Activated CD4-positive, alpha-beta T cell treated with anti-CD3 and anti-CD28 coated beads, Interleukin-2, Interleukin-4, amounts not matched to agents 100 ng/mL and 50 ng/mL, durations not matched to agents 16 hours and 8 hours (primary cell): ENCODE measurements at places on chromosomes 7 and 10.

DNA sequence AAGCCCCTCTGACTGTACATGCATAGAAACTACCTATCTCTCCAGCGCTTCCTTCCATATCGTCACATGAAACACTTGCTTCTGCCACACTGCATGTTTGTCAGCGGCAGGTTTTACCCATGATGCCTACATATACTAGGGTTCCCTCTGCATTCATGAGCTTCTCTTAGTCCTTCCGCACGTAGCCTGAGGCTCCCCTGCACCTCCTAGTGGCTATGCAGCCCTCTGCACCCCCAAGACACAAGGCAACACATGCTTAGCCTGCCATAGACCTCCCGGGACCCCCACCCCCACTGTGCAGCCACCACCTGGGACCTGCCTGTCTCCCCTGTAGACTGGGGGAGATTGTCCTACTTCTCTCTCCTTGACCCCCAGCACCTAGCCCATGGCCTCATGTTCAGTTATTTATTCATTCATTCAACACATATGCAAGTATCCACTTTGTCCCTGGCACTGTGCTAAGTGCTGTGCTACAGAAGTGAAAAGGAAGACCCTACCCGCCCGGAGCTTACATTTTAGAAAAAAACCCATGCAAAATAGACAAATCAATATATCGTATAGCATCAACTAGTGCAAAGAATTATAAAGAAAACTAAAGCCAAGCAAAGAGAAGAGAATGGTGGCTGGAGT, 23.5 kb downstream of the TMEM273 start:
- peak; percentile 56 for DNase-seq

DNA sequence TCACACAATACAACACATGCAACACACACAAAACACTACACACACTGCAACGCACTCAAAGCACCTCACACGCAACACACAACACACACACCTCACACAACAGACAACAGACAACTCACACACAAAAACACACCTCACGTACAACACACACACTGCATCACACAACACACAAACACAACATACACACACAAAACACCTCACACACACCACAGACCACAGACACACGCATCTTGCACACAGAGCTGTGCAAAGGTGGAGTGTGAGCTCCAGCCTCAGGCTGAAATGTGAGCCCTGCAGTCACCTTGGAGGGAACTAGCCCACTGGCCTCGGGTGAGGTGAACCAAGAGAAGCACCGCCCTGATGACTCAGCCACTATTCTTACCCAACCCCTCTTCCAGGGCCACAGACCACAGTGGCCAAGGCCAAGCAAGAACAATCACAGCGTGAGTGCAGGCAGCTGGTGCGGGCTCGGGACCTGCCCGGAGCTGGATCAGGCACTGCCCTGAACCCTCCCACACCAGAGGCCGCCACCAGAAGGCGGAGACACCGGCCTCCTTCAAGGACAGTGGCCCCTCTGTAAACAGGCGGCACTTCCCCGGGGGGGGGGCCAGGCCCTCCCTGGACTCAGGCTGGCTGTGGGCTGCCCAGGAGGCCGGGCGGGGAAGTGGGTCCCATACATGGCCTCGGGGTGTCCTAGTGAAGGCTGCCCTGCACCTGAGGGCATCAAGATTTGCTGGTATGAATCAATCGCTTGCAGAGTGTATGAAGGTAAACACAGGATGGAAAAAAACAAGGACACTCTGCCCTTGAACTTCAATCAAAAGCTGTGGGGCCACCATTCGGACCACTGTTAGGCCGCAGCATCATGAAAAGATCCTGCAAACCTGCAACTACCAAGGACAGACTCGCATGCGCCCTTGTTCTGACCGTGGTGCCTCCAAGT, 106.7 kb downstream of the TNS3 start:
- peak; percentile 4 for DNase-seq

DNA sequence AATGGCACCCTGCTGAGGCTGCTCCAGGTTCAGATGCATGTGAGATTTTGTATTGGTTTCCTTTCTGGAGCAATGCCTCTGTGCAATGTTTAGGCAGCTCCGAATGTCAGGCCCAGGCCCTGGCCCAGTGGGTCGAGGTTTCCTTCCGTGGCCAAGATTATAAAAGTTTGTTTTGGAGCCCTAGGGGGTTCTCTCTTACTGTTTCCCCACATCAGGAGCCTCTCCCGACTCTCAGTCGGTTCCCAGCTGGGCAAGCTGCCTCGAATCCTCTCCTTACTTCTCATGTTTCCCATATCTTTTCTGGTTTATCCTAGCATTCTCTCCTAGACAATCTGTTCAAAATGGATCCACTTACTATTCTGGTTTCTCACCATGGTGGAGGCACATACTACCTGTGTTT, 11.0 kb downstream of the TMEM140 start:
- DNase-seq, result no peak

DNA sequence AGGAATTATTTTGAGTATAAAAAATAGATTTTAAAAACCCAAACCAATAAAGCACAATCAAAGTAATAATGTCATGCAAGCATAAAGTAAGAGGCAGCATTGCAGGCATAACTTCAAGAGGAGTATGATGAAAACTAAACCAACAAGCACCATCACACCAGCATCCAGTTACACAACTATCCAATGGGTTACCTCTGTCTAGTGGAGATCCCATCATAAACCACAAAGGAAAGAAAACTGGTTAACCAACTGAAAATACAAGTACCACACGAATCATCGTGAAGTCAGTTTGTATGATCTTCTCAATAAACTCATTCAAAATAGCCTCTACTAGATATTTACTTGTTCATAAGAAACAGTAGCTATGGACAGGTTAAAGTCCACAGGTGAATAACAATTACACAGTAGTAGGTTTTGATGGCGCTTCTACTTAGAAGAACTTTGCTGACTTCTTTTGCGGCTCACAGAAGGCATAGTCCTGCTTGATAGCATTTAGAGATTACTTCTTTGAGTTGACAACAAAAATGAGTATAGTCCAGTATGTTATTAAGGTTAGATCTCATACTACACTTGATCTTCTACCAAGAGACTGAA, 116.6 kb downstream of the MICU1 start:
- peak; percentile 24 for DNase-seq

DNA sequence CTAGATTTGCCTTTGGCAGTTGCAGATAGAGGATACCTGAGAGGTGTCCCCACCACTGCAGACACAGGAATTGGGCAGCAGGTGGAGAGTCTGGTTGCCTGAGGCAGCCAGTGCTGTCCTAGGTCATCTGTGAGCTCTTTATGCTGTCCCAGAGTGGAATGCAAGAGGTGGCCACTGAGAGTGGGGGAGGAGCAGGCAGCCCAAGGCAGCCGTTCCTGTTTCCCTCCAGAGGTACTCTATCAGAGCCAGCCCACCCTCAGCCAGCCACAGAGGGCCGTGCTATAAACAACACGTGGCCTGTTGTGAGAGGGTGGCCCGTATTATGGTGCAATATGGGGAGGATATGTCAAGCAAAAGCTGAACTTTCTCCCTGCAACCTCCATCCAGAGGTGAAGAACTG, 8.5 kb downstream of the LRRC18 start:
- no peak for DNase-seq

GRCh38 chr7:158401295-158401694, 186.3 kb downstream of the PTPRN2 start:
- DNase-seq, result no peak

GRCh38 chr7:26547156-26547555, 255.5 kb downstream of the SNX10 start:
- no peak for DNase-seq

GRCh38 chr7:28726555-28726954, 231.6 kb downstream of the TRIL start:
- no peak for DNase-seq

DNA sequence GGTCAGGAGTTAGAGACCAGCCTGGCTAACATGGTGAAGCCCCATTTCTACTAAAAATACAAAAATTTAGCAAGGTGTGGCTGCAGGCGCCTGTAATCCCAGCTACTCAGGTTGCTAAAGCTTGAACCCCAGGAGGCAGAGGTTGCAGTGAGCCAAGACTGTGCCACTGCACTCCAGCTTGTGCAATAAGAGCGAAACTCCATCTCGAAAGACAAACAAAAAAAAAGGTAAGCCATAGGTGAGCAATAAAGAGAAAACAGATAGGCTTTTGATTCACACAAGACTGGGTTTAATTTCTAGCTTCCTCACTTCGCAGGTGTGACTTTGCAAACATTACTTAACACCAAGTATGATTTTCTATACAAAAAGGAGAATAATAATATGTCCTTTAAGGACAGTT, 72.3 kb upstream of the ACBD5 start:
- DNase-seq, result no peak

- DNase-seq, result no peak
Observed at GRCh38 chr7:100547872-100548271, 8.9 kb downstream of the AGFG2 start.

- DNase-seq, result no peak
Observed at GRCh38 chr7:33733870-33734650, 171.3 kb upstream of the BMPER start.

DNA sequence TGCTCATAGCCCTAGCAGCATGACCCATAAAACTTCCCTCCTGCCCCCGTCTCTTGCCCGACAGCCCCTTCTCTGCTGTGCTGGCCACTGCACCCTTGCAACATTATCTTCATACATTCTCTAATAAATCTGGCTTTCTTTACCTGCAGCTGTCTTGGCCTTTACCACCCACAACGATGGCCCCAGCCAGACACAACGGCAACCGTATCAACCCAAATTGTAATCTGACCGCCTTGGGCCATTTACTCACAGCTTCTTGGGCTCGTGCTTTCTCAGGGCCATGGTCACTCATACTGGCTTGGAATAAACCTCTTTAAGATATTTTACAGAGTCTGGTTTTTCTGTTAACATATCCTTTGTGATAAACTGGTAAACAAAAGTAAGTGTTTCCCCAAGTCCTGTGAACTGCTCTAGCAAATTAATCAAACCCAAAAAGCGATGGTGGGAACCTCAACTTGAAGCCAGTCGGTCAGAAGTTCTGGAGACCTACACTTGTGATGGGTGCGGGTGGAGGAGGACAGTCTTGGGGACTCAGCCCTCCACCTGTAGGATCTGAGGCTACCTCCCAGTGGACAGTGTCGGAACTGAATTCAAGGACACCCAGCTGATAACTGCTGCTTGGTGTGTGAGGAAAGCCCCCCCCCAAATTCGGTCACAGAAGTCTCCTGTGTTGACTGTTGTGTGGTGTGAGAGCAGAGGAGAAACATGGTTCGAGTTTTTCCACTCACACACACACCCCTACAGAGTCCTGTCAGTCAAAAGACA, 87.6 kb upstream of the ATP6V0A4 start:
- no peak for DNase-seq

- no peak for DNase-seq
Observed at GRCh38 chr7:50085344-50085743, 7.7 kb downstream of the ZPBP start.

- DNase-seq, result no peak
Observed at GRCh38 chr7:149811221-149811620, 27.0 kb upstream of the ZNF862 start.

DNA sequence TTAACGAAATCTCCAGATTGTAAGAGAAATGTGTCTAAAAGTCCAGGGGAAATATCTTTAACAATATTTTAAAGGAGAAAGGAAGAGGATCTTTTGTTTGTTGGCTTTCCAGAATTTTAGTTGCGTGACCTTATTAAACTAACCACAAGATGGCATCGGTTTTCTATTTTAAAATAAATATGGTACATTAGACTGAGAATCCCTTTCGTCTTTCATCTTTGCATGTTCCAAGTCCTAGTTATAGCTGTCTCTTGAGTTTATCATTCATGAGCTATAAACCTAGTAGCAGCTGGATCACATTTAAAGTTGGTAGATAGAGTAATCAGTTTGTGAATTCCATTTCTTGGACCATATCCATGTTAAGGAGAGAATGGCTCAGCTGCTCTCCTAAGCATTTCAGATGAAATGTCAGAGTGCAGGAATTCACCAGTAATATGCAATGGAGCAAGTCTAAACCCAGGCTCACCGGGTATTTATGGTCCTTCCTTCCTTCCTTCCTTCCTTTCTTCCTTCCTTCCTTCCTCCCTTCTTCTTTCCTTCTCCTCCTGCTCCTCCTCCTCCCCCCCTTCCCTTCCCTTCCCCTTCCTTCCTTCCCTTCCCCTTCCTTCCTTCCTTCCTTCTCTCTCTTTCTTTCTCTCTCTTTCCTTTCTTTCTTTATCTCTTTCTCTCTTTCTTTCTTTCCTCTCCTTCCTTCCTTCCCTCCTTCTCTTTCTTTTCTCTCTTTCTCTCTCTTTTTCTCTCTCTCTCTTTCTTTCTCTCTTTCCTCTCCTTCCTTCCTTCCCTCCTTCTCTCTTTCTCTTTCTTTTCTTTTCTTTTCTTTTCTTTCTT, 57.8 kb upstream of the RAB18 start:
- DNase-seq, result peak; percentile 14

- no peak for DNase-seq
Observed at GRCh38 chr10:10831085-10831484, 186.6 kb upstream of the CELF2 start.

GRCh38 chr7:141634065-141634464, 67.9 kb downstream of the DENND11 start:
- no peak for DNase-seq

DNA sequence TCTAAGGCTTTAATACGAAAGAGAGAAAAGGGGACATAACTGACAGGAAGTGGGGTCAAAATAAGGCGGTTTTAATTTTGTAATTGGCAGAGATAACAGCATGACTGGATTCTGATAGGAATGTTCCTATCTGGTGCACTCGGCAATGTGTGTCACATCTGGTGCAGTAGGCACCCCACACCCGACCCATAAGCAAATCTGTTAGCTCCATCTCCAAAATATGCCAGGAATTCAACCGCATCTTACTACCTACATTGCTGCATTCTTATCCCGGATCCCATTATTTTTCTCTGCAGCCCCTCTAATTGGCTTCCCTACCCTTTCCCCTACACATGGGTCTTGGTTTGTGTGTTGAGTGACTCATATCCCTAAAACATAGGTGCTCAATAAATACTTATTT, 19.1 kb upstream of the GALNT11 start:
- no peak for DNase-seq

GRCh38 chr10:123236126-123236525, 81.9 kb downstream of the BUB3 start:
- no peak for DNase-seq
